ENCODE measurements at places on chromosomes 1 and 21.

- DNase-seq = no peak
Observed at GRCh38 chr1:154547105-154547732, 11.2 kb downstream of the UBE2Q1 start.

GRCh38 chr1:229370601-229371021 lies 27.8 kb upstream of the CCSAP start:
- no peak for DNase-seq

DNA sequence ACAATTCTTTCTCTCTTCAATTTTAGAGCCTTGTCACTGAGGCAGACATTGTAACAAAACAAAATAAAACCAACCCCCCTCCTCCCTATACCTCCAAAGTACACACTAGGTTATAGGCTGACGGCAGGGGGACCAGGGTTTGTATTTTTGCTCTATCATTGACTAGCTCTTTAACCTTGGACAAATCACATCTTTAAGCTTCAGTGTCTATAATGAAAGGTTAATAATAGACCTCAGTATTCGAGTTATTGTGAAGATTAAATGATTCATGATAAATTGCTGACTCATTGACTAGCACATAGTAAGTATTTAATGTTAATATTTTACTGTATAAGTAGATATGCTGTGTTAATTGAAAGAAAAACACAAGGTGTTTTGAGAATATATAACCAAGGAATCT lies 1267.6 kb upstream of the ADGRL2 start:
- no peak for DNase-seq

DNA sequence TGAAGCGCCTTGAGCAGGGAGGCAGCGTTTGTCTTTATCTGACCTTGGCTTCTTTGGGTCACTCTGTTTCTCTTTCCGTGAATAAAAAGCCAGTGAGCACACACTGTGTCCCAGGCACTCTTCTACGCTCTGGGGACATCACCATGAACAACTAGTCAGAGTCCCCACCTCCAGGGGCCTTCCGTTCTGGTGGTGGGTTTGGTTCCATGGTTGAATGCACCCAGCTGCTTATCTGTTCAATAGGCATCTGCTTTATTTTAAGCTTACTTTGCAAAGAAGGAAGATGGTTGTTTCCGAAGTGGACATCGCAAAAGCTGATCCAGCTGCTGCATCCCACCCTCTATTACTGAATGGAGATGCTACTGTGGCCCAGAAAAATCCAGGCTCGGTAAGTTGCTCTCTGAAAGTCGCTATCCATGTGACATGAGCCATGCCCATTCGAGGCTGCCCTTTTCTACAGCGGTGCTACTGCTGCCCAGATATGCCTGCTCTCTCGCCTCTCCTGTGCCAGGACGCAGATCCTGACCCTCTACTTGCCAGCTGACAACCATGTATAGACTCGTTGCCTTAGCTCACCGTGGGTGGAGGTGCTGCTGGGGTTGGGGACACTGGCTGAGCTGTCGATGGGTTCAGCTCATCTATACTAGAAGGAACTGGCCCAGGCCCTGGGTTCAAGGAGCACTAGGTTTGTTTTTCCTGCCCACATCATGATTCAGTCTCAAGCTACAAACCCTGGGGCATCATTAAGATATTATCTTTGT lies 5.9 kb downstream of the MX1 start:
- DNase-seq = no peak

DNA sequence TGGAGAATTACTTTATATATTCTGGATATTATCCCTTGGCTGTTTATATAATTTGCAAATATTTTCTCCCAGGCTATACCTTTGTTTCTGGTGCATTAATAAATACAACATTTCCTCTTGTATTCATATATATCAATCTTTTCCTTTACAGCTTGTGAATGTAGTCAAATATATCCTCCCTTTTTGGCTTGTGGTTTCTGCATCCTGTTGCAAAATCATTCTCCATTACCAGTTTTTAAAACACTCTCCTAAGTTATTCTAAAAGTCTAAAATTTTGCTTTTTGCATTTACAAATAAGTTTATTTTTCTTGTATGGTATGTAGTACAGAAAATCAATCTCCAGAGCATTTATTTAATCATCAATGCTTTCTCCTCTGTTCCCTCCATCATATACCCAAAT lies 909.4 kb downstream of the ADGRL2 start:
- no peak for DNase-seq

- DNase-seq = no peak
Observed at GRCh38 chr1:119758584-119758983, 10.1 kb downstream of the HMGCS2 start.

DNA sequence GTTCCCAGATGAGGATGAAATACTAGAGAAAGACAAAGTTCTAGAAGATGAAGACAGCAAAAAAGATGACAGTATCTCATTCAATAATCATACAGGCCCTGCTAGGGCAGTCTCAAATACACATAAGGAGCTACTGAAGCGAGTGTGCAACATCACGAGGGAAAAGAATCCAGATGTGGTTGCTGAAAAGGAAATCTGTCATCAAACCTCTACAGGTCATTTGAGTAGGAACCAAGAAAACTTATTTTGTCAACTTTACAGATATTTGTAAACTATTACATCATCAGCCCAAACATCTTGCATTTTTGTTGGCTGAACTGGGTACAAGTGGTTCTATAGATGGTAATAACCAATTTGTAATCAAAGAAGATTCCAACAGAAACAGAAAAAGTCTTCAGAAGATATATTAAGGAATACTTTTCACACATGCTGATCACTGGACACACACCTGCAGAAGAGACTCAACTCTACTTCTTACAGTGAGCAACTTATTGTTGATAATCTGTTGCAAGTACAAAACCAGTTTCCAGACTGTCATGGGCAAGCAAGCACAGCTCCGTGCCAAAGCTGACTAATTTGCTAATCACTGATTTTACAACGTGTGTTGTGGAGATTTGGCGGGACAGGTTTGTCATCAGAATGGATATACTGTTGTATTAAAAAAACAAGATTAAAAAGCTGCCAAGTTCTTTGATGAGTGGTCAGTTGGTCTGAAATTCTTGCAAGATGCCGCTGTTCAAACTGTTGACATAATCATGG lies 42.1 kb downstream of the TRIM33 start:
- no peak for DNase-seq

DNA sequence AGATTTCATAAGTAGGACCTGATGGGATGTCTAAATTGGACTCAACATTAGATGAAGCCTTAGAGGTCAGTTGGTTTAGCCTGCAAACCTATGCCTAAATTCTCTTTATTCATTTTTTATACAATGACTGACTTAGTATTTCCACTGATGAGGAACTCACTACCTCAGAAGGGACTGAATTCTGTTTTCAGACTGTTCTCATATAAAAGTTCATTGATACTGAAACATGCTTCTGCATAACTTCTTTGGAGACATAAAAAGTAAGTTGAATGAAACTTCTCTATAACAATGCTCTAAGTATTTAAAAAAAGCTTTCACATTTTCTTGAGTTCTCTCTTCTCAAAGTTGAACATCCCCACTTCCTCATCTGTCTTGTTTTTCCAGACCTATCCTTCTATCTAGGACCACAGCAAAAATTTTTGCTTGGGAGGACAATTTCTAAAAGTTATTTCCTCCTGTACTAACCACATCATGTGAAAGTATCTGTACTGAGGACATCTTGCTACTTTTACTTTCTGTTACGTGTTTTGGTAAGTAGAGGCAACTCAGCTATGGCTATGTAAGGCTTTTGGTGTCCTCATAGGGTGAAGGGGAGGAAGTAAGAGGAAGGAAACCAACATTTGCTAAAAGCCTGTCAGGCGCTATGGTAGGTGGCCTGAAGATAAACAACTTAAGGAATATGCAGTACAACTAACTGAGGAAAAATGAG lies 64.1 kb downstream of the USP24 start:
- no peak for DNase-seq

- no peak for DNase-seq
Observed at GRCh38 chr1:90512441-90512840, 204.7 kb downstream of the BARHL2 start.

DNA sequence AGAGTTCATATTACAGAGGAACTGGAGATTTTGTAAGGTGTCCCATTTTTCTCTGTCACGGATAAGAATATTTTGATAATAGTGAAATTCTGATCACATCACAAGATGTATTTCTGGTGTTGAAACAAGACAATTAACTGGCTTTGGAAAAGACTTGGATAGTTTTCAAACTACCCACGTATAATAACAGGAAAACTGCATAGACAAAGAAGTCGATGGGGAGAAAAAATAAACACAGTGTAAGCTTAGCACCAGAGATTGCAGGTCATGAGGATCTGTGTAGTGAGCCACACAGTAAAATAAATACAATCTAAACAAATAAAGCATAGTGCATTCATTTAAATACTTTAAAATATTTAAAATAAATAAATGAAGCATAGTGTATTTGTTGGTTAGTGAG lies 452.3 kb upstream of the ADAMTS5 start:
- no peak for DNase-seq

- DNase-seq = no peak
Observed at GRCh38 chr1:26861286-26861701, 1.7 kb upstream of the SFN start.

DNA sequence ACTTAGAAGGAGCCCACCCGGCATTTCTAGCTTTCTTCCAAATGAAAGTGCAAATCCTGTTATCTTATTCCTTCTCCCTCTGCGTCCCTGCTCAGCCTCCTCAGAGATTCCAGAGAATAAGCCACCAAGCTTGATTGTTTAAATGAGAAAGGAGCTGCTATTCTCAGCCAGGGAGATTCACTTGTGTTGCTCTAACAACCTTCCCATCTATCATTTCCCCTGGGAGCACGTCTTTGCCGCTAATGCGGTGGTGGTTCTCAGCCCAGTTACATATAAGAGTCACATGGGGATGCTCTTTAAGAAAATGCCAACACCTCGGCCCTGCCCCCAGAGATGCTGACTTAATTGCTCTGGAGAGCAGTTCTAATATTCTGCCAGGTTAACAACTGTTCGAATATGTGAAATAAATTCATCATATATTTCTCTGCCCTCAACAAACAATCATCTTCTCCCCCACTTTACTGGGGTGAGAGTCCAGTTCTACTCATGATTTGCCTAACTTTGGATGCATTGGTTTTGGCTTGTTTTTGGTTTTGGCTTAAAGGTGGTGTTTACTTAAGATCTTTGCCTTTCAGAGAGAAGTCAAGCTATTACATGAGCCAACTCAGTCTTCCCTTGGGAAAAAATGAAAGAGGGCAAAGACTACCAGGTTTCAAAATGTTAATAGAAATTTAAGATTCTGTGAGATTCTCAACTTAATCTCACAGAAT lies 213.9 kb downstream of the SEC16B start:
- DNase-seq = no peak

DNA sequence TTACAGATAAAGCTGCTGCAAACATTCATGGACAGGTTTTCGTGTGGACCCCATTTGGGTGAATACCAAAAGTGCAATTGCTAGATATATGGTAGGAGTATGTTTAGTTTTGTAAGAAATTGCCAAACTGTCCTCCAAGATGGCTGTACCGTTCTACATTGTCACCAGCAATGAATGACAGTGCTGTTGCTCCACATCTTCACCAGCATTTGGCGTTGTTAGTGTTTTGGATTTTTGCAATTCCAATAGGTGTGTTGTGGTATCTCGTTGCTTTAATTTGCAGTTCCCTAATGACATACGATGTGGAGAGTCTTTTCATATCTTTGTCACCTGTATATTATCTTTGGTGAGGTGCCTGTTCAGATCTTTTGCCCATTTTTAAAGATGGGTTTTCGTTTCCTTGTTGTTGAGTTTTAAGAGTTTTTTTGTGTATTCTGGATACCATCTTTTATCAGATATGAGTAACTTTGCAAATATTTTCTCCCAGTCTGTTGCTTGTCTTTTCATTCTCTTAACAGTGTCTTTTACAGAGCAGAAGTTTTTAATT lies 12.1 kb downstream of the CATSPERE start:
- DNase-seq = no peak

DNA sequence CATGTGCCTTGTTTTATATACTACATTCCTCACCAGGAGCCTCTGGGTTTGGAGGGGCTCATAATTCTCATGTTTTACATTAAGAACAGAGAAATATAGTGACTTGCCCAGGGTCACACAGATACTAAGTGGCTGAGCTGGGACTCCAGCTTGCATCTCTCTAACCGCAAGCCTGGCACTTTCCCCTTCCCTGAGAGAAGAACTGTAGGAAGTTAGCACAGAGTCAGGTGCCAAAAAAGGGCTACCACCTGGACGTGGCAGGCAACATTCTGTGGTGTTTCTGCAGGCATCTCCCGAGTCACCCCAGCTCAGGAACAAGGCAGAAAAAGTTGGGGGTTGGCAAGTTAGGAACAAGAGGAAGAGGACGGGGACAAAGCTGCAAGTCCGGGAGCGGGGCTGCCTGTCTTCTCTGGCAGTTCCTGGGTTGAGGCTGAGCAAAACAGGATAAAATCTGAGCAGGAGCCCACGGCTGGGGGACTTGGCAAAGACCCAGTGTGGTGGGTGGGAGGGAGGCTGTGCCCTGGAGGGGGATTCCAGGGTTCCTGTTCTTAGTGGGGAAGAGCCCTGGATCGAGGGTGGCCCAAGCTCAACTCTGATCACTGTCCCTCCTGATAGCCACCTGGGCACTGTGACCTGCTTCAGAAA lies 9.8 kb downstream of the PLA2G5 start:
- no peak for DNase-seq

DNA sequence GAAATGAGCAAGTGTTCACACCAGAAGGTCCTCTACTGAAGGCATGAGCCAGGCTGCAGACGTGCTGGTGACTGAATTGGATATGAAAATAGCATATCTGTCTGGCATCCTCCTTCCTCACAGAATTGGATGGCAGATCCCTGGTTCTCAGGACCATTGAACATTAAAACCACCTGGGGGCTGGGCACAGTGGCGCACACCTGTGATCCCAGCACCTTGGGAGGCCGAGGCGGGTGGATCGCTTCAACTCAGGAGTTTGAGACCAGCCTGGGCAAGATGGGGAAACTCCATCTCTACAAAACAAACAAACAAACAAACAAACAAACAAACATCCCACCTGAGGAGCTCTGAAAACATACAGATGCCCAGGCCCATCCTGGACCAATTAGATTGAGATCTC lies 23.4 kb downstream of the TEX35 start:
- no peak for DNase-seq

DNA sequence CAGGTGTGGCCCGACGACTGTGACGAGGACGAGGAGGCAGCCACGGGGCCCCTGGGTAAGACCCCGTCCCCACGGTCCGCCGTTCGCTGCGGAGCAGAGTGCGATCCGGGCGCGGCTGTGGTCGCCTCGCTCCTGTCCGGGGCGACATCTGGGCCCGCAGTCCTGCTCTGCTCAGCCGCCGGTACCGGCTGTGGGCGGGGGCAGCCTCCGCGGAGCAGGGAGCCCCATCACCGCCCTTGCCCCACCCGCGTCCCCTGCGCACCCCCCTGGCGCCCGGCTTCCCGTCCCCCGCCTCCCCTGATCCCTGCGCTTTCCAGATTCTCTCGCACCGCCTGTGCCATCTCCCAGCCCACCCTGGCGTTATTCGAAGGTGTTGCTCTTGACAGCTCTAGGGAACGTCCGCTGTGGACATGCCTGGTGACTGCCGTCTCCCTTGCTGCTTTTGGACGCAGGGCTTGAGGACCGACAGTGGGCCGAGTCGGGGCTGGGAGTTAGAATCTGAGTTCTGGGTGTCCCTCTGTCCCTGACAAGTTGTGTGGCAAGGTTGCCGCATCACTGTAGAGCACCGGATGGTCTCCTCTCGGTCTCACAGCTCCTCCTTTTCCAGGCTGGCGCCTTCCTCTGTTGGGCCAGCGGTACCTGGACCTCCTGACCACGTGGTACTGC lies 596 bp downstream of the TOR3A start:
- no peak for DNase-seq
